Fibroblast of skin of left quadriceps (primary cell): ENCODE measurements at places on chromosomes 1 and 21.
A peak's percentile ranks its signal among the peaks of the same experiment; 100 is the strongest.

- DNase-seq: no peak
Observed at GRCh38 chr1:182259968-182260367, 131.6 kb downstream of the GLUL start.

DNA sequence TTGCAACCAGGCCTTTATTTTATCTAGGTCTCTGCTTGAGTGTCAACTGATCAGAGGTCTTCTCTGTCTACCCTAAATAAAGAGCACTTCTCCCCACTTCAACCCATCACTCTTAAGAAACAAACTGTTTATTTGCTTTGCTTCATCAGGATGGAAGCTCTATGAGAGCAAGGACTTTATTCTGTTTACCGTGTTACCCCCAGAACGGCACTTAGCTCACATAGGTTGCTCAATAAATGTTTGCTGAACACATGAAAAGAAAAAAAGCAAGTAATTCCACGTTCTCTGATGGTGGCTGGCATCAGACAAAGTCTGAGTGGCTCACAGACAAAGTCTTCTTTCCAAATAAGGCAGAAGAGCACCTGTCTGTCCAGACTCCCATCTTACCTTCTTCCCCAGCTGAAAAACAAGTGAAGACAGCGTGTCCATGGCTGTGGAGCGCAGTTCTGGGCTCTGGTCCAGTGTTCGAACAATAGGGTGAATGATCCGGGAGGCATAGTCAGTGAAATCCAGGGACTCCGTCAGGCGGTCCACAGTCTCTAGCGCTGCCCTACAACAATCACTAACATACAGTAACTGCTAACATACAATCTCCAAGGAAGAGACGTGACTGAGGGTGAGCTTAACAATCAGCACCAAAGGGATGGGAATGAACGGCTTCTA, 22.9 kb downstream of the ANGPTL7 start:
- no peak for DNase-seq

GRCh38 chr1:214638459-214638807, 35.4 kb downstream of the CENPF start:
- no peak for DNase-seq

GRCh38 chr1:116008656-116009390, 32.5 kb downstream of the SLC22A15 start:
- DNase-seq: no peak

DNA sequence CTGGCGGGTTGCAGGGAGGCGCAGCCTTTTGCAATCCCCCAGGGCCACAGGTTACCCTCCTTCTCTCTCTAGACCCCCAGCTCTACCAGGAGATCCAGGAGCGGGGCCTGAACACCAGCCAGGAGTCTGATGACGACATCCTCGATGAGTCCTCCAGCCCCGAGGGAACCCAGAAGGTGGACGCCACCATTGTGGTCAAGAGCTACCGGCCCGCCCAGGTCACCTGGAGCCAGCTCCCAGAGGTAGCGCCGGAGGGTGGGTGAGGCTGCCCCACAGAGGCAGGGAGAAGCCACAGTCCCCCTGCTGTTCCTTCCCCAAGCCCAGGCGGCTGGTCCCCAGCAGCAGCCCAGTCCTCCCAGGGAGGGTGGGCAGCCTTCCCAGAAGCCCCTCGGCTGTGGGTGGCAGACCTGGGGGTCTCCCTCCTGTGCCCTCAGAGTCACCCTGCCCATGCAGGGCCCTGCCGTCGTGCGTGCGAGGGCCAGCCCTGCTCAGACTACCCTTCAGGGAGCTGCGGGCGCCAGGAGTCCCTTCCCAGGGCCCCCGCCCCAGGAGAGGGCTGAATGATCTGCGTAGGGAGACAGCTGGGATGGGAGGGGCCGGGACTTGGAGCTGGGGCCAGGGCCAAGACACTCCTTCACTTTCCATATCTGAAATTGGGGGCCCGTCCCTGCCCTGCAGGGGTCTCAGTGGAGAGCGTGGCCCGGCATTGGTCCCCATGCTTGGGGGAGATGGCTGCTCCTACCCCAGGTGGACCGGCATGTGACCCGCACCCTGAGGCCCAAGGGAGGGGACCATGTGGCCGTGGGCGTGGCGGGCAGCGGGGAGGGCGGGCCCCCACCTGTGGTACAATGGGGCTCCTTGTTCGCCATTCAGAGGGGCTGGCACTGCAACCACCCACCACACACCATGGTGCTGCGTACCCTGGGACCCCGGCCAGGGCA, 12.9 kb downstream of the ARHGEF16 start:
- DNase-seq: no peak

DNA sequence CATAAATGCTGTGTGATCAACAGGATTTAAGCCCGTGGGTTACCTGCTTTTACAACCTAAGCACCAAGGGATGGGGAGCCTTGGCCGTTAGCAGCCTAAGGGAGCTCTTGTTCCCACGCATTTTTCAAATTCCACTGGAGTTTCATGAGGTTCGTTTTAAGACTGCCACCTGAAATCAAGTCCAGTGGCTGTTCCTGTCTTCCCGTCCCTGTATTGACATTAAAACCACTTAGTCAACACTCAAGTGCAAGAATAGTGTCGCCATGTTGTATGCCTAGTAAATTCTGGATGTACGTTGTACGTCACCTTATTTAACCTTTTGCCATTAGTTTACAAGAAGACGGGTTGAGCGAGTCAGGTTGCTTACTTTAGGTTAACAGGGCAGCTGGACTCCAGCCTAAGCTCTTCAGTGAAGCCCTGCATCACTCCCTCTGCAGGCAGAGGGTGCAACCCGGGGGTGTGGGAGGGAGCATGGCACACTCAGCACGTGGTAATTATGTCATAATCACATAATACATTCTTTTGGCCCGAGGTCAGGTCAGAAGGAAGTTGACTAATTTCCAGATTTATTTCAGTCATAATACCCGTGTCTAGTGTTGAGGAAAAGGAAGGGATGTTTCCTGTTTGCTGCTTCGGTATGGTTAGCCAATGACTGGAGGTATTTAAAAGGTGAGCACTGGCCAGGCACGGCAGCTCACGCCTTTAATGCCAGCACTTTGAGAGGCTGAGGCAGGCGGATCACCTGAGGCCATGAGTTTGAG, 42.5 kb downstream of the CNST start:
- DNase-seq: peak; percentile 62

DNA sequence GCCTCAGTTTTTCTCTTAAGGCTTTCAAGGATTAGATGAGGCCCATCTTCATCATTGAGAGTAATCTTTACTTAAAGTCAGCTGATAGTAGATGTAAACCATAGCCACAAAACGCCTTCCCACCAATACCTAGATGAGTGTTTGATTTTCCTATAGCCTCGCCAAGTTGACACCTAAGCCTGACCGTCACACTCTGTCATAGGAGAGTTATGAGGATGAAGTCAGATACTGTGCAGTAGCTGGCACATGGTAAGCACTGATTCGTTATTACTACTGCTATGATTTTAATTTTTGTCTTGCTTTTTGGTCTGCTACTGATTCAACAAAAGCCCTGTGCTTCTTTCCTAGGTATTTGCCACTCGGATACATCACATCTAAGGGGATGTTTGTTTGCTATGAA, 395.5 kb downstream of the RPS6KC1 start:
- no peak for DNase-seq
